DMS79 treated with DMSO at 0.1 percent for 48 hours (cell line): ENCODE measurements at places on chromosomes 1 and 21.

- no peak for DNase-seq
These were observed 15.5 kb downstream of the CAMTA1 start for GRCh38 chr1:6800745-6801144.

DNA sequence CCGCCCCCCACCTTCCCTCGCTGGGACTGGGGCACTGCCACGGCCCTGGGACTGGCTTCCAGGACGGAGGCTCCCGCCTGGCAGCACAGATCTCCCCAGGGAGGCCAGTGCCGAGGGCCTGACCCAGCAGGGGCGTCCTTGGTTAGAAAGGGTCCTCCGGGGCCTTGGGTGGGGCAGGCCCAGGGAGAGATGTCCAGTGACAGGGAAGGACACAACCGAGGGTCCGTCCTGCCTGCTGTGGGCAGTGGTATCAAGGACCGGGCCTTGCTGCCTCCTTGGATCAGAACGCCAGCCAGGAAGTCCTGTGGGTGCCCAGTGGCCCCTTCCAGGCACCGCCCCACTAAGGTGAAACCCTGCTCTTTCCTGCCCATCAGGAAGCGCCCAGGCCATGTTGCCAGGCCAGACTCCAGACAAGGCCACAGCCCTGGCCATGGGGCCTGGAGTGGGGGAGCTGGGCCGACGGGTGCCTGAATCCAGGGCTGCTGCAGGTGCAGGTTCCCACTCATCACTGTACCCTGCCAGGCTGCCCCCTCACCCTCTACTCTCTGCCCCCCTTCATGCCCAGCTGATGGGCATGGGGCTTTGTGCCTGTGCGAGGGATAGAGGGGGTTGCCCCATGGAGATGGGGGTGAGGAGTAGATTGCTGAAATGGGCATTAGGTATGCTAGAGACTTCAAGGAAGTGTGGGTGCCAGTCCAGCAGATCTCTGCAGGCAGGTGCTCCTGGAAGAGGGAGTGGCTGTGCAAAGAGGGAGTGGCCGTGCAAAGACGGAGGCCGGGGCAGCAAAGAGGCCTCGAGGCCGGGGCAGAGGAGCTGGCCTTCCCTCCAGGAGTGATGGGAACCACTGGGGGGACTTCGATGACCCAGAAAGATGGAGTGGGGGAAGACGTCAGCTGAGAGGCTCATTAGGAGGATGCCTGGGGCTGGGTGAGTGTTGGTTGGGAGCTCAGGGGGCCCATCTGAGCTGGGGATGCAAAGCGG lies 2.2 kb upstream of the PRKCZ start:
- no peak for DNase-seq

DNA sequence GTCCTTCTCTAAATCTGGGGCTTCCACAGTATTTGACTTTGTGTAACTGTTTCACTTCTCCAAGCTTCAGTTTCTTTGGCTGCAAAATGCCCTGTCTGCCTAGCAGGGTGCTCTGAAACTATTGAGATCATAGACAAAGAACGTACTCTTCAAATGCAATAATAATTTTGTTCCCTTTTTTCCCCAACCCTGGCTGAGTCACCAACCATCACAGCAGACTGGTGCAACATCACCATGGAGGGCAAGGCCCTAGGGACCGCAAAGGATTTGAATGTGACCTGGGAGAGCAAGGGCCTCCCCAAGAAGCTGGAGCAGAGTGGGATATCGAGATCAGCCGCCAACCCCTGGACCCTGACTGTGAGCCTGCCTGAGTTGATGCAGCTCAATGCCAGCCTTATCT lies 115.0 kb downstream of the FCRL5 start:
- no peak for DNase-seq

DNA sequence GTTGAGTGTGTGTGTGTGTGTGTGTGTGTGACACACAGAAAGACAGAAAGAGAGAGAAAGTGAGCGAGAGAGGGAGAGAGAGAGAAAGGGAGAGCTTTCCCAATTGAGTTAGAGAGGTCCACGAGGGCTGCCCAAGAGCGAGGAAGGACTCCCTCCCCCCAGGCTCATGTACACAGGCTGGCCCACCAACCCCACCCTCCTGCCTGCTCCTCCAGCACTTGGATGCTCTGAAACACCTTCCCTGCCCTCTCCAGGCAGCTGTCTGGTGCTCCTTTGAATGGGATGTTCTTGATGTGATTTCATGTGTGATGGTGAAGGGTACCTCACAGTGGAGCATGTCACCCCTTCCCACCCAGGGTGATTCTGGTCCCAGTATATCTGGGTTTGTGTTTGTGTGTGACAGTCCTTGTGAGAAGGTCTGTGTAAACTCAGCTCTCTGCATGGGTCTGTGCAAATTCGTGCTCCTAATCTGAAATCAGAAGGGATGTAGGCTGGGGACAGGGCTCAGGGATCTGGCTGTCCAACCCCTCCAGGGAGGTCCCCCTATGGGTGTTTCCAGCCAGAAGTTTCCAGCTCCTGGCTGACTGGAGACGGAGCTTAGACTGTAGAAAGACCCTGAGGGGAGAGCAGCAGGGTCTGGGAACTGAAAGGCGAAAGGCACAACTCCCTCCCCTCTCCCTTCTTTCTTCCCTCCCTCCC lies 6.8 kb upstream of the PEAR1 start:
- DNase-seq, result no peak

DNA sequence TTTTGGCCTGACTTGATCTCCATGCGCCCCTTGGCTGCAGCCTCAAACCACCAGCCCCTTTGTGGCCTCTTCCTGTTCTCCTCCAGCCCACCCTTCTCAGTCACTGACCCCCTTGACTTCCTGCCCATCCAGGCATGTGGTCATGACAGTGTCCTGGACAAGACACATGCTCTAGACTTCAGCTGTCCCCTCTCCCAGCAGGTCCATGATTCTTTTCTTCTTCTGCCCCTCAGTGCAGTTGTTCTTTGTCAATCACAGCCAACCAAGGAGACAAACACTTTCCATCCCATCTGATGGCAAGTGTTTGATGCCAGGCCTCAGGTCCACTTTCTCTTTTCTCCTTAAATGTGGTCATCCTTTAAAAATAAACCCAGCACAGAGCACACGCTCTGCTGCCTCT lies 49.7 kb downstream of the SYT6 start:
- no peak for DNase-seq

GRCh38 chr1:25866288-25866687 lies 7.0 kb upstream of the AUNIP start:
- DNase-seq, result no peak

DNA sequence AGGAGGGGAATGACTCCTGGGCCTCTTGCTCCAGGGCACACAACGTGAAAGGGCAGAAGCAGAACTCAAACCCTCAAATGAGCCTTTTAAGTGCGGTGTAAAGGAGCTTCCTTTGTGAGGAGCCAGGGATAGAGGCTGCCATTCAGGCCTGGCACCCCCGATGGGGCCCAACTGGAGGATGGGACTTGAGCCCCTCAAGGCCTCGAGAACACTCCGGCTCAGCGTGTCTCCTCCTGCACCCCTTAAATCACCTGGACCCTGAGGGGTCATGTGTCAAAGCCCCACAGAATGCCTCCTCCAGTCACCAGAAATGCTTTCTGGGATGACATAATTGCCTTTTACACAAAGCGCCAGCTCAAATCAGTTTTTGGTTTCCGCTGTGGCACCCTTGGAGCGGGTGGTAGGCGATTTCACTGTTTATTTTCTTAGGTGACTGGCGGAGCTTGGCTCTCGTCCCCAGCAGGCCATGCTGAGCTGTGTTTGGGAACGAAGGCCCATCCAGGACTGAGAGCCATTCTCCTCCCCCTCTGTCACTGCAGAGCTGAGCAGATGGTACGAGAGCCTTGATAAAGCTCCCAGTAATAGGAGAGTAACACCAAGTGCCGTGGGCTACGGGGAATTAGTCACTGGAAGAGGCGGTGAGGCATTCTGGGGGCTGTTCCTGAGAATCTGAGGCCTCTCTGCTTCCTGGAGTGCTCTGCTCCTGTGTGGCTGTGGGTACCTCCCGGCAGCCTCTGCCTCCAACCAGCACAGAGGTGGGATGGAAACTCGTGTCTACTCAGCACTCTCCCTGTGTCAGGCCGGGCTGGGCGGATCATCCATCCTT lies 163.0 kb downstream of the GRIK3 start:
- DNase-seq, result no peak

DNA sequence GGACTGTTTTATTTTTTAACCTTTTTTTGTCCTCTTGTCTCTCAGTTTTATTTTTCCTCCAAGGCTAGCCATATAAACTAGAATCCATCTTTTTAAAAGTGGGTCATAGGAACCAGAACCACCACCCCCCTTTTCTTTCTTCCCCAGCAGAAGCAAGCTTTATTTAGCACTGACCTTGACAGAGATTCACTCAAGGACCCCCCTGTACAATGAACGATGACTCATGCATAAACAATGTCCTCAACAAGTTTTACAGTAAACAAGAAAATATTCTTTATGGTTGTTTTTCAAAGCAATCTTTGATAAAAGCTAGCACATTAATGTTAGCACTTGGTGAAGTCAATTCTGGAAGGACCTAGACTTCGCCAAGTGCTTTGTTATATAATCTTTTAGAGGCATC lies 14.1 kb downstream of the PKN2 start:
- no peak for DNase-seq

GRCh38 chr1:231691618-231692259 lies 65.1 kb downstream of the DISC1 start:
- DNase-seq, result no peak

GRCh38 chr21:23804866-23805265 lies 1802.4 kb downstream of the MRPL39 start:
- DNase-seq, result no peak

DNA sequence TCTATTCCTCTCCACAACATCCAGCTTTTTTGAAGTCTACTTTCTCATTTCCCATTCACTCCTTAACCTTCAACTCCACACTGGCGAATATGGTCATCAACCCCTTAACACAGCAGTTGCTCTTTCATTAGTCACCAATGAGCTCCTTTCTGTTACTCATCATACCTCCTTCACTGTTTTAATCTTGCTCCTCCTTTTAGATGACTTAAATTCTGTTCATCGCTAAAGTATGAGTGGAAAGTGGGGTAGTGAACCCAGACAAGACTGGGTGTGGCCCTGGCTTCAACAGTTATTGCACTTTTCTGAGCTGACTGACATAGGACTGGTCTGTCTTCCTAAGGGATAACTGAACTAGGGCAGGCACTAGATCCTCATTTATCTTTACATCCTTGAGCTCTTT lies 51.3 kb downstream of the AKT3 start:
- DNase-seq, result no peak

- DNase-seq, result no peak
These were observed 59.0 kb downstream of the ZBTB17 start for GRCh38 chr1:15916916-15917315.

DNA sequence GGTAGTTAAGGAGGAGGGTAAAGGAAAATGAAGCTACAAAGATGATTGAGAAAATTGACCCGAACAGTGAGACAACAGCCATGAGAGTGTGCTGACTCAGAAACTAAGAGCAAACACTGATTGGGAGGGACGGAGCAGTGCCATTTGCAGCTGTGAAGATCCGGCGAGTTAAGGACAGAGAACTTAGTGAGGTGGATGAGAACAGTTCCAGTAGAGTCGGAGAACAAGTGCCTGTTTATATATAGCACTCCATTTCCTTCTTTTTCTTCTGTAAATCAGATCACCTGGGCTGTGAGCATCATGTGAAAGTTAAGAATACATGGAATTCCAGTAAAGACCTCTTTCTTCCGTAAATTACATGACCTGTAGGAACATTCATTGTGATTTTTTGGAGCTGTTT lies 145.7 kb downstream of the KCNK2 start:
- no peak for DNase-seq

GRCh38 chr1:224519874-224520273 lies 85.3 kb upstream of the WDR26 start:
- DNase-seq, result no peak

DNA sequence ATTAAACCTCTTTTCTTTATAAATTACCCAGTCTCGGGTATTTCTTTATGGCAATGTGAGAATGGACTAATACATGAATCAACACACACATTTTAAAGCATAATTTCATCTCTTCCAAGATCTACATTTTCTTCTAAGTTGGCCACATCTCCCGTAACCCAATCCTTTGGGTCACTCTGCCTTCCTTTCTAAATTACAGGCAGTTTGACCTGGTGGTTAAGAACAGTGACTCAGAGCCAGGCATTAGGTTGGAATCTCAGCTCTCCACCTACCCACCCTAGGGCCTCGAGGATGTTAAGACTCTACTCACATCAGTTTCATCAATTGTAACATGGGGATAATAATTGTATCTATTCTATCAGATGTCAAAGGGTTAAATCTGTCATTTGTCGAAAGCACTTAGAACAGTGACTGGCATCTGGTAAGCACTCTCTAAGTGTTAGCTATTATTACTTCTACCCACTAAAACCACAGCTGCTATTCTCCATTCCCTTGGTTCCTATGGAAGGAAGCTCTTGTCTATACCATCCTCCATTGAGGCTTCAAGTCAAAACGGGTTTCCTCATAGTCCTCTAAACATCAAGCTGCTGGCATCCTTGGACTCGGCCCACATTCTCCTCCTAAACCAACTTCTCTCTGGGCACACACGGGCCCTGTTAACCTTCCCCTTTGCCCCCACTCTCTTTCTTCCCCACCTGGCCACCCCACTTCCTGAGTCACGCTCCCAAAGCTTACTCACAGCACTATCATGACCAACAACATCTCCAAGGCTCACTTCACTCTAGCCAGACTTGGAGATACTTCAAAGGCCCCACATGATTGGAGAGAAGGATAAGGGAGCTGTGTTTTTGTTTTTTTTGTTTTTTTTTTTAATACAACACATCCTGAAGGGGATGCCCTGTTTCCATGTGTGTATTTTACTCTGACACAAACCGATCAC lies 116.9 kb downstream of the TGFBR3 start:
- no peak for DNase-seq

GRCh38 chr1:2438038-2438437 lies 25.7 kb upstream of the PEX10 start:
- peak; percentile 23 for DNase-seq

DNA sequence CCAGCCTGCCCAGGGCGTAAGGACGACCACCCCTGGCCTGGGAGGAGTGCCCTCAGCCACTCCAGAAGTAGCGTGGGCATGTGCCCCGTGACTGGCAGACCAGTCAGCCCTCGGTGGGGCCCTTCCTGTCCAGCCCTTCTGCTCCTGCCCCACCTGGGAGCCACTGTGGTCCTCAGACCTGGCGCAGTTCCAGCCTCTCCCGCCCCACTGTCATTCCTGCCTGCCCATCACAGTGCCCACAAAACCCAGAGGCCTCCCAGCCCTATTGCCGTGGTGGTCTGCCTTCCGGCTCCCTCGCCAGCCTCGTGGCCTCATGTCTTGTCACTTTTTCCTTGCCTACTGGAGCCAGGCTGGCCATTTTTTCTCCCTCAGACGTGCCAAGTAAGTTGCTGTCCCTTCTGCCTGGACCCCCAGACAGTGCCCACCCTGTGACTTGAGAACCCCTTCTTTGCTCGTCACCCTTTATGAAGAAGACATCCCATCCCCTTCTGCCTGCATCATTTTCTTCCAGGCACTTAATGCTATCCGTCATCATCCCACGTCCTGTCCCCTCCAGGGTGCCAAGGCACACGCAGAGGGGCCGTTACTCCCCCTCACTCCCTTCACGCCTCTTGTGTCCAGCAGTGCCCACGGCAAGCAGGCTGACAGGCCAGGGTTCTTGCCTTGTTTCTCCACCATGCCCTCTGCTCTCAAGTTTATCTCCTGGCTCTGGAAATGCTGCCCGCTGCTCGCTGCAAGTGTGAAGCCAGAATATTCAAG lies 122.6 kb downstream of the CAMTA1 start:
- DNase-seq, result no peak

- DNase-seq, result no peak
These were observed 12.2 kb downstream of the UBR4 start for GRCh38 chr1:19197845-19198244.

- peak; percentile 6 for DNase-seq
These were observed 127.9 kb downstream of the CLIC6 start for GRCh38 chr21:34796518-34797200.
